ENCODE measurements at places on chromosomes 16 and 17.

- DNase-seq: peak; percentile 86
Measured at GRCh38 chr17:30950669-30951399, 20.0 kb upstream of the RNF135 start.

GRCh38 chr17:77369544-77369971 lies 228.8 kb downstream of the SEC14L1 start:
- DNase-seq: no peak

DNA sequence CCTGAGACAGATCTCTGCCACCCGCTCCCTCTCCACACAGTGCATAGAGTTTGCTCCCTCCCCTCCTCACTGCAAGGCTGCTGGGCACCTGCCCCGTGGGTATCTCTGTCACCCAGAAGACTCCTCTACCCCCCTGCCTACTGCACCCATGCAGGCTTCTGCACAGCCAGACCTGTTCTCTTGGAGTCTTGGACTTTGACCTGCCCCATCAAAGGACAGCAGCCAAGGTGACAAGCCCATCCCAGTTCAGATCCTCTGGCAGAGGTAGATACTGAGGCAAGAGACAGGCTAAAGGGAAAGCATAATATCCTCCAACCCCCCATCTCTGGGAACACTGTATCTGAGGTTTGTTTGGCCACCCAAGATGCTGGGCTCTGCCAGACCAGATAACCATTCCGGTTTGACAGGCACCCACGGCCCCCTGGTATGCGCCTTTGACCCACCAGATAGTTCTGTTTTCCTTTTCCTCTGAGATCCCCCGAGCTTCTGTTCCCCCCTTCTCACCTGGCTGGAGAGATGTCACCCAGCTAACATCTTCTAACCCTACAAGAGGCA lies 239.6 kb downstream of the SOX9 start:
- DNase-seq: no peak

- DNase-seq: no peak
Measured at GRCh38 chr16:9115277-9115676, 23.8 kb downstream of the HAPSTR1 start.

- DNase-seq: no peak
Measured at GRCh38 chr17:36017799-36018198, at the start of gene CCL23. Gene CCL23, minus strand, starts transcription at chr17:36017972. Its CDS starts 75 bp downstream, at chr17:36017897.

GRCh38 chr16:66551348-66551759 lies 1.0 kb upstream of the CKLF start:
- DNase-seq: no peak

- DNase-seq: peak; percentile 90
Measured at GRCh38 chr17:76497979-76498875, 3.0 kb downstream of the RHBDF2 start.

GRCh38 chr16:85330006-85330693 lies 217.9 kb upstream of the CIBAR2 start:
- DNase-seq: no peak

- DNase-seq: no peak
Measured at GRCh38 chr17:29012535-29012934, 6.7 kb upstream of the SEZ6 start.

- DNase-seq: no peak
Measured at GRCh38 chr17:1752425-1753262, 9.2 kb upstream of the SERPINF1 start.
